ENCODE measurements at places on chromosomes 7 and 10. TPM values are rescaled to one million over a fixed set of nuclear protein-coding genes. Genes with fewer than 3 reads are reported as not detected.

DNA sequence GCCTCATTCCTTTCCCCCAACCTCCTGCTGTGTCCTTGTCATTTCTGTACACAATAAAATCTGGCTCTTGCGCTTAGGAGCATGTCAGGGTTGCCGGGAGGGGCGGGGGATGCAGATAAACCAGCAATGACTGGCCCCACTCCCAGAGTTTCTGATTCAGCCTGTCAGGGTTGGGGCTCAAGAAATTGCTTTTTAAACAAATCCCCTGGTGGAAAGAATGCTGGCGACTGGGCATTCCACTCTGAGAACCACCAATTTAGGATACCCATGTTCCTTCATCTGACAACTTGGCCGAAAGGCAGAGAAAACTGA is 376.4 kb downstream of the TCERG1L start:
- H3K4me3 ChIP-seq, result no peak overlapping the region
- H3K36me3 ChIP-seq, result no peaks in the 10 kb centered on the region
- DNase-seq, result no peak
- no peak overlapping the region for H3K27ac ChIP-seq
- H3K27me3 ChIP-seq, result peaks cover 1% of the 10 kb centered on the region
- no peaks in the 10 kb centered on the region for H3K4me1 ChIP-seq

- H3K36me3 ChIP-seq, result no peaks in the 10 kb centered on the region
- DNase-seq, result no peak
- H3K4me3 ChIP-seq, result no peak overlapping the region
- H3K27ac ChIP-seq, result no peak overlapping the region
- no peaks in the 10 kb centered on the region for H3K4me1 ChIP-seq
Observed at GRCh38 chr10:48187713-48188485, 86.6 kb downstream of the FRMPD2 start.

DNA sequence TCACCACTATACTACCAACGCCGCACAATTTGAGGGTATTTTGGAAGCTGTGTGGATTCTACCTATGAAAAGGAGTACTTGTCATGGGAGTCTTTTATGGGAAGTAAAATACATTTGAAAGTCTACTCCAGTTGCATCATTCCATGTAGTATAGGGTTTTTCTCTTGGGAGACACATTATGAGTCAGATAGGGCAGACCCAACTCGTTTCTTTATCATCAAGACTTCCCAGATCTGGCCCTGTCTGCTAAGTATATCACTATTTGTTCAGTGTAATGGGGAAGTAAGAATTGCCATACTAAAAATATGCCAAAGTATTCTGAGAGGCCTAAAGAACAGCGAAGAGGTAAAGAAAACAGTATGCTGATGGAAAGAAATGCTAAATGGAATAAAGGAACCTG is 144.2 kb downstream of the SPAG6 start:
- no peaks in the 10 kb centered on the region for H3K36me3 ChIP-seq
- H3K27me3 ChIP-seq, result peaks cover 4% of the 10 kb centered on the region
- no peak overlapping the region for H3K4me3 ChIP-seq
- H3K4me1 ChIP-seq, result peaks cover 25% of the 10 kb centered on the region

- no peak for DNase-seq
- no peak overlapping the region for H3K4me3 ChIP-seq
- no peaks in the 10 kb centered on the region for H3K4me1 ChIP-seq
- H3K27me3 ChIP-seq, result peaks cover 4% of the 10 kb centered on the region
- H3K27ac ChIP-seq, result no peak overlapping the region
- H3K36me3 ChIP-seq, result no peaks in the 10 kb centered on the region
Observed at GRCh38 chr10:5334196-5334880, 30.4 kb upstream of the UCN3 start.

Gene SUN3
- not detected for total RNA-seq

Gene GNGT1
- not detected for total RNA-seq

Gene ADAM12
- 0.84 TPM for total RNA-seq

Gene ERVW-1
- total RNA-seq, result not detected

Gene GIMAP8
- 0.22 TPM for total RNA-seq

GRCh38 chr7:70347463-70348254 is 749.4 kb downstream of the AUTS2 start:
- H3K4me1 ChIP-seq, result peaks cover 13% of the 10 kb centered on the region
- no peak overlapping the region for H3K27ac ChIP-seq
- no peak overlapping the region for H3K4me3 ChIP-seq
- H3K36me3 ChIP-seq, result peaks cover 2% of the 10 kb centered on the region

GRCh38 chr10:43216931-43217562 is 49.8 kb downstream of the RASGEF1A start:
- H3K27me3 ChIP-seq, result peaks cover 9% of the 10 kb centered on the region
- H3K4me3 ChIP-seq, result no peak overlapping the region
- no peaks in the 10 kb centered on the region for H3K36me3 ChIP-seq
- H3K4me1 ChIP-seq, result no peaks in the 10 kb centered on the region
- no peak overlapping the region for H3K27ac ChIP-seq

Gene EXOSC1
- total RNA-seq, result 47.4 TPM

DNA sequence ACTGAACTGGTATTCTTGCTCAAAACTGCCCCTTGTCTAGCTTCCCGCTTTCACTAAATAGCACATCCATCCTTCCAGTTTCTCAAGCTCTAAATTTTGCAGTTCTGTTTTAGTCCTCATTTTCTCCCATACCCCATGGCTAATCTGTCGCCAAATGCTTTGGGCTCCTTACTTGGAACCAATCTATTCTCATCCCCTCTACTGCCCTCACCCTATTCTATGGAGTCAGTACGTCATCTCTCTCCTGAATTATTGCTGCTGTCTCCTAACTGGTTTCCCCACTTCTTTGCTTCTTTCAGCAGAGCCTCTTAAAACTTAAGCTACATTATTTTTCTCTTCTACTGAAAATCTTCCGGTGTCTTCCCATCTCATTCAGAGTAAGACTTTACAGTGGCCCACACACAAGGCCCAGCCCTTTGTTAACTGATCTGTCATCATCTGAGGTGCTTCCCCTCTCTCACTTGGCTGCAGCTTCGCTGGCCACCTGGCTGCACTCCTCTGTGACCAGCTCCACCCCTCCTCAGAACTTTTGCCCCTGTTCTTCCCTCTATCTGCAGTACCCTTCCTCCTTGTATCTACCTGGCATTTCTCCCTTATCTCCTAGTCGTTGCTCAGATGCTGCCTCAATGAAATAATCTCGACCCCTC is 9.9 kb downstream of the STARD3NL start:
- no peak overlapping the region for H3K4me3 ChIP-seq
- H3K27ac ChIP-seq, result peak overlapping the region; percentile 32
- H3K4me1 ChIP-seq, result peaks cover 73% of the 10 kb centered on the region
- peaks cover 14% of the 10 kb centered on the region for H3K36me3 ChIP-seq
- no peak for DNase-seq
- H3K27me3 ChIP-seq, result no peaks in the 10 kb centered on the region

DNA sequence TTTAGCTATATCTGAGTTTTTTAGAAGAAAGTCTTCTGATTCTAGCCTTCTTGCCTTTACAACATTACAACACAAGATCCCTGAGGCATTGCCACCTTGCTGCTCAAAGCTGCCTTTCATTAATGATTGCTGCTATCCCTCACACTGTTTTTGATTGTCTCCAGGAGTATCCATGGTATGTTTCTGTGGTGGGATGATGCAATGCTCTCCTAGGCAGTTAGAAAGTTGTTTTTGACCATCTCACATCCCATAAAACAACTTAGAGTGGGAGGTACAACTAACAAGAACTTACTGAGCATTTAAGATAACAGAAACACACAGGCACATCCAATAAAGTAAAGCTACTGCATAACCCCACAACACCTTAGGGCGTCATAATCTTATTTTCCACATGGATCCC is 1156.0 kb upstream of the LRRTM3 start:
- no peak for DNase-seq
- no peaks in the 10 kb centered on the region for H3K4me1 ChIP-seq
- H3K27me3 ChIP-seq, result no peaks in the 10 kb centered on the region
- no peak overlapping the region for H3K27ac ChIP-seq
- H3K36me3 ChIP-seq, result no peaks in the 10 kb centered on the region

- no peak overlapping the region for H3K27ac ChIP-seq
- H3K4me3 ChIP-seq, result no peak overlapping the region
- no peaks in the 10 kb centered on the region for H3K36me3 ChIP-seq
- DNase-seq, result no peak
Observed at GRCh38 chr10:124301736-124302135, 117.0 kb downstream of the OAT start.

DNA sequence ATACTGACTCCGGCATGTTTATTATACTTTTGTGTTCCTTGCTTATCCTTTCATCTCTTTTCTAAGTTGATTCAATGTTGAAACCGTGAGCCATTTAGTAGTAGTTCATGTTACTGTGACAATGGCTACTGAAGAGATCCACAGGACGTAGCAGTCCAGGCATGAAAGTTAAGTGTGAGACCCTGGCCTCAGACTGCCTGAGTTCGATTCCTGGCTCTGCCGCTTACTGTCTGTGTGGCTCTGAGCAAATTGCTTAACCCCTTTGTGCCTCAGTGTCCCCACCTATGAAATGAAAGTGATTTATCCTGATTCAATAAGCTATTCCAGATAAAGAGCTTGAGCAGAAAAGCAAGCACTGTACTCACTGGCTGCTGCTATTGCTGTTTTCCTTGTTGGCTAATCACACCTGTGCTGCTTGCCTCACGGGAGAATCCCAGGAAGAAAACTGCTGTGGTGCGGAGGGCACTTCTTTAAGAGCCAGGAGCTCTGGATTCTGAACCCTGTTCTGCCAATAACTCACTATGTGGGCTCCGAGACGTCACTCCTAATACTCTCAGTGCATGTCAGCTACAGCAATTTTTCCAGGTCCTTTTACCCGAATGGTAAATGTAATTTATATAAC is 38.4 kb downstream of the PNLIPRP2 start:
- H3K36me3 ChIP-seq, result no peaks in the 10 kb centered on the region
- DNase-seq, result no peak
- no peak overlapping the region for H3K27ac ChIP-seq
- H3K27me3 ChIP-seq, result peaks cover 5% of the 10 kb centered on the region
- no peak overlapping the region for H3K4me3 ChIP-seq

DNA sequence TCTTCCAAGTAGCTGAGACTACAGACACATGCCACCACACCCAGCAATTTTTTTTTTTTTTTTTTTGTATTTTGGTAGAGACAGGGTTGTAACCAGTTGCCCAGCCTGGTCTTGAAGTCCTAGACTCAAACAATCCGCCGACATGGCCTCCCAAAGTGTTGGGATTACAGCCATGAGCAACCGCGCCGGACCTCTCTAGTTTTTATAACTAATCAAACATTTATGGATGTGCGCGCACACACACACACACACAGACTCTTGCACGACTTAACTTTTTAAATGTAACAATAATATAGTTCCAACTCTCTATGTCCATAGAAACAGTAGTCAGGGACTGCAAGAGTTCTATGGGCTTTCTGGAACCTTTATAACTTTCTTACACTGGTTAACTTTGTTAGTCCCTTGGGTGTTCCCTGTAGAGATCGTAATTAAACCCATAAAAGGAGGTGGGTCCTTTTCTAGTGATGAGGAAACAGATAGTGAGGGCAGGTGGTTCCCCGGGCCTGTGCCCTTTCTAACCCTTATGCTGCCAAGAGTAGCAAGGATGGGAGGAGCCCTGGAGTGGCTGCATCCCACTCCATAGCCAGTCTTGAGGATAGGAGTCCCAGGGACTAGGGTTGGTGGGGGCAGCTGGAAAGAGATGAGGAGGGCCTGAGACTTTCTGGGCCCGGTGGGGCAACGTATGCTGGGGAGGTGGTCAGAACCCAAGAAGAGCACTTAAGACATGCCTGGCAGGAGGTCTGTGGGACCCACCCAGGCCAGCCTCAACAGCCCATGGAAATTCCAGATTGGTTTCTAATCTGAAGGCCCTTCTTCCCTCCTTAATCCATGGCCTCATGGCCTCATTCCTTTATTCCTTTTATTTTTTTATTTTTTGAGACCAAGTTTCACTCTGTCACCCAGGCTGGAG is 8.6 kb downstream of the MARVELD1 start:
- H3K27ac ChIP-seq, result no peak overlapping the region
- no peak overlapping the region for H3K4me3 ChIP-seq
- H3K36me3 ChIP-seq, result no peaks in the 10 kb centered on the region
- H3K4me1 ChIP-seq, result no peaks in the 10 kb centered on the region
- no peak for DNase-seq

DNA sequence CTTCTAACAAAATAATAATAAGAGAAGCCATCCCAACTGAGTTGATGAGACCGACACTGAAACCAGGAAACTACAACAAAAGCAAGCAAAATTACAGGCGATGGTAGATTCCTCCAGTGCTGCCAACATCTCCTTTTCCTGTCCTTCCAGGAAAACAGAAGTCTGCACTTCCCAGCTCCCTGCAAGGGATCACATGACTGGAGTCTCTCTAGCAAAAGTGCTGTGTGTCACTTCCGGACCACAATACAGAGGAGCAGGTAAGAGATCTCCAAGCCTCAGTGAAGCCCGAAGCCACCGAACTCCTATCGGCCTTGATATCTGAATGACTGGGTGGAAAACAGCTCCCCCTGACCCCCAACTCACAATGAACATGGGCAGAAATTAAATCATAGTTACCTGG is 63.2 kb downstream of the SMURF1 start:
- peak overlapping the region; percentile 53 for H3K27ac ChIP-seq
- H3K36me3 ChIP-seq, result peaks cover 11% of the 10 kb centered on the region
- no peaks in the 10 kb centered on the region for H3K27me3 ChIP-seq
- DNase-seq, result no peak

DNA sequence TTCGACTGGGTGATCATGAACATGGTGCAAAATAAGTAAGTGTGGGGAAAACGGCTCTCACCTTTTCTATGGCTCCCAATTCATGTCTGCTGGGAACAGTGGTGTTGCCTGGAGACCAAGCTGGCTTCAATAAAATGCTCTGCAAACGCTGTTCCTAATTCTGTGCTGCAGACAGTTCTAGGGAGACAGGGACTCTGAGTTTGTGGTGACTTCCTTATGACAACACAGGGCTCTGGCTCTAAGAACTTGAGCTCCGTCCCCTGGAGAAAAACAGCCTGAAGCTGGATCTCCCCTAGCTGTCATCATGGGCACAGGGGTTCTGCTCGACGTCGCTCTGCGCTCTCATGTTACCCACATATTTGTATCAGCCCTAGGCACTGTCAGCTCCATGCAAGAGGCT is 61.0 kb upstream of the INSYN2A start:
- no peaks in the 10 kb centered on the region for H3K4me1 ChIP-seq
- H3K27me3 ChIP-seq, result no peaks in the 10 kb centered on the region
- H3K4me3 ChIP-seq, result no peak overlapping the region
- H3K36me3 ChIP-seq, result no peaks in the 10 kb centered on the region
- H3K27ac ChIP-seq, result no peak overlapping the region

Gene GPR158
- not detected for total RNA-seq

Data from activated B cell treated with CpG ODN at 0.5 μM for 24 hours (primary cell).